ENCODE measurements at places on chromosomes 12 and 14.

DNA sequence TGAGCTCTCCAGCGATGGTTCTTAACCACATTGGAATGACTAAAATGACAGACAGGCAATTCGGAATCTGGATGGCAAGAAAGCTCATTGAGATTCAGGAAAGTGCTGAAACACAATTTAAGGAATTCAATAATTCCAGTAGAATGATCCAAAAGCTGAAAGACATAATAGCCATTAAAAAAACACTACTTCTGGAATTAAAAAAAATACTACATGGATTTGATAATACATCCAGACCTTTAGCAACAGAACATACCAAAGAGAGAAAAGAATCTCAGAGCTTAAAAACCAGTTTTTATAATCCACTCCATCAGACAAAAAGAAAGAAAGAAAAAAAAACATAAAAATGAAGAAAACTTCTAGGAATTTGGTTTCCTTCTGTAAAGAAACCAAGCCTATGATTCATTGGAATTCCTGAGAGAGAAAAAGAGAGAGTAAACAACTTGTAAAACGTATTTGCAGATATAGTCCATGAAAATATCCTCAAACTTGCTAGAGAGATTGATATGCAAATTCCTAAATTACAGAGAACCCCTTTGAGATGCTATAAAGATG is 52.8 kb downstream of the SLCO1B1 start:
- DNase-seq = no peak

DNA sequence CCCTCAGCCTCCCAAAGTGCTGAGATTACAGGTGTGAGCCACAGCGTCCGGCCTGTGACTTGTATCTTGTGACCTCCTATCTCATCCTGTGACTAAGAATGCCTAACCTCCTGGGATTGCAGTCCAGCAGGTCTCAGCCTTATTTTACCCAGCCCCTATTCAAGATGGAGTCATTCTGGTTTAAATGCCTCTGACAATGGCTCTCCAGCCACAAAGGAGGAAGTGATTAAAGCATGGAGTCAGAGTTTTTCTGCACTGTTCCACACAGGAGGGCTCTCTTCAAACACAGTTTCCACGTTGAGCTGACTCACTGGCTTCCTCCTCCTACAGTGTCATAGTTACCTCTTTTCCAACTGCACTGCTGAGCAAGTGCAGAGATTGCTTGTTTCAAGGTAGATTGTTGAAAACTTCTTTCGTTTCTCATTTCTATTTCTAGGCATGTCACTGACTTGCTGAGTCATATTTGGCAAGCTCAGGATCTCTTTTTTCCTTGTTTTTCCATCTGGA is 383.8 kb downstream of the PCNX1 start:
- DNase-seq = no peak

GRCh38 chr14:56855891-56856461 is 45.7 kb upstream of the OTX2 start:
- DNase-seq = no peak

DNA sequence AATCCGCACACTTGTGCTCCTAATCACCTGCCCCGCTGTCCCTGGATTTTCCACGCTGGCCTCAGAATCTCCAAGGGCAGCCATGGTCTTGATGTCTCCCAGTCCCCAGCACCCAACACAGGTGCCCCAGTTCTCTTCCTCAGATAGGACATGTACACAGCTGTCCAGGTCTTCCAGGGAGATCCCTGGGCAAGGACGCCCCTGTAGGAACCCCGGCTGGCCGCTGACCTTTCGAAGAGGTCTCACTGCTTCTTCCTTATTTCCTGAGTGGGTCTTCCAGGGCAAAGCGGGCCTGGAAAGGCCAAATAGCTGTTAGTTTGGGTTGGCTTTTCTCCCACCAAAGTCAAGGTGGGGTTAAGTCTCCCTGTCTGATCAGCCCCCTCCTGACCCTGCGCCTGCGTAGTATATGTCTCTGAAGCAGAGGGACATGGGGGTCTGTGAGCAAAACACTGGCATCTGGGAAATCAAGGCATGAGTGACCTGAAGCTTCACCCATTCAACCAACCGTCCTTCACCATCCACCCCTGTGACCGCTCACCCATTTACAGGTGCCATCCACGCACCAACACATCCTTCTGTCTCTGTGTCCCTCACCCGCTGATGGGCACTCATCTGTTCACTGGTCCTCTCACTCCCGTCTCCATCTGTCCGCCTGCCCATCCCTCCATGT is 4.6 kb downstream of the BEGAIN start:
- DNase-seq = no peak

DNA sequence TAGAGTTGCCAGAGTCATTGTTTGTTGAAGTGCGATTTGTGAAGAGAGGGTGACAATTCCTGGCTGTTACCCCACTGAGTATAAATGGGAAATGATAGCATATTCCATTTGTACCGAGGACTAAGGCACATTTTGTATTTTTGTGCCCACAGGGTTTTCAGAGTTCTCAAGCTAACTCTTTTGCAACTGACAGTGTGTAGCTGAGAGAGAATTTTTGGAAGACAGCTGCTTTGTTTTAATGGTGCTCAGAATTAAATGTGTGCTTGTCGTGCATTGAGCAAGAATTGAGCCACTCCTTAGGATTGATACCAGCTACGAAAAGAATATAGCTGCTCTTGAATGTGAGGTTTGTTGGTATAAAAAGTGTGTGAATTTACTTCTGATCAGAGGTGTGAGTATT is 21.7 kb downstream of the ANKRD13A start:
- no peak for DNase-seq

Data from hematopoietic multipotent progenitor cell treated with erythropoietin and hydrocortisone succinate and interleukin-3 and kit ligand, for 8 days (in vitro differentiated cells).